Bladder microvascular endothelial cell (primary cell): ENCODE measurements at places on chromosomes 6 and 20. TPM values are rescaled to one million over a fixed set of nuclear protein-coding genes. Genes with fewer than 3 reads are reported as not detected.

Gene SPATS1
- not detected in 2 replicates for total RNA-seq

Gene ECT2L
- not detected in 2 replicates for total RNA-seq

Gene BPIFA2
- not detected in 2 replicates for total RNA-seq

Gene GJA1
- 269 and 353 TPM in 2 replicates for total RNA-seq

Gene TBC1D32
- total RNA-seq, result 3.1 and 5.7 TPM in 2 replicates

Gene FGD2
- not detected in 2 replicates for total RNA-seq

Gene SAMD5
- total RNA-seq, result 0.65 and 0.69 TPM in 2 replicates

Gene SNAP25
- total RNA-seq, result 0.25 and 0.32 TPM in 2 replicates

Gene TMEM151B
- 0.06 TPM in 1 of 2 replicates, not detected in the other for total RNA-seq

Gene TAGAP
- total RNA-seq, result not detected in 2 replicates

Gene C4B
- total RNA-seq, result 0.97 and 2.5 TPM in 2 replicates

Gene ACTL10
- total RNA-seq, result 1.5 and 1.6 TPM in 2 replicates

Gene GABRR1
- not detected in 2 replicates for total RNA-seq

Gene FOXF2
- not detected in 2 replicates for total RNA-seq

Gene RAMACL
- 1.8 and 13.3 TPM in 2 replicates for total RNA-seq

Gene MAD2L1BP
- total RNA-seq, result 18.6 and 21.4 TPM in 2 replicates

Gene CLVS2
- total RNA-seq, result not detected in 2 replicates

Gene TP53TG5
- total RNA-seq, result not detected in 2 replicates

Gene HLA-DRB1
- 4.2 and 55.4 TPM in 2 replicates for total RNA-seq

Gene ZNF311
- 0.49 and 0.50 TPM in 2 replicates for total RNA-seq
